ENCODE measurements at places on chromosomes 12 and 14. TPM values are rescaled to one million over a fixed set of nuclear protein-coding genes. Genes with fewer than 3 reads are reported as not detected.
A peak's percentile ranks its signal among the peaks of the same experiment; 100 is the strongest.

GRCh38 chr12:46049665-46050064 lies 59.3 kb upstream of the SCAF11 start:
- no peaks in the 10 kb centered on the region for H3K36me3 ChIP-seq
- H3K27me3 ChIP-seq: no peaks in the 10 kb centered on the region
- H3K4me3 ChIP-seq: no peak overlapping the region
- no peaks in the 10 kb centered on the region for H3K4me1 ChIP-seq

- no peak within 1 kb of the TSS for H3K4me3 ChIP-seq
- DNase-seq: peak; percentile 19
- no peak within 1 kb of the TSS for H3K27ac ChIP-seq
- no peaks in the 10 kb centered on the region for H3K36me3 ChIP-seq
- no peaks in the 10 kb centered on the region for H3K27me3 ChIP-seq
- no peaks in the 10 kb centered on the region for H3K4me1 ChIP-seq
These were observed at the start of gene BIN2 for GRCh38 chr12:51323966-51324895. BIN2 (minus strand) TSS chr12:51324174; CDS start chr12:51324102, 72 bp downstream.

DNA sequence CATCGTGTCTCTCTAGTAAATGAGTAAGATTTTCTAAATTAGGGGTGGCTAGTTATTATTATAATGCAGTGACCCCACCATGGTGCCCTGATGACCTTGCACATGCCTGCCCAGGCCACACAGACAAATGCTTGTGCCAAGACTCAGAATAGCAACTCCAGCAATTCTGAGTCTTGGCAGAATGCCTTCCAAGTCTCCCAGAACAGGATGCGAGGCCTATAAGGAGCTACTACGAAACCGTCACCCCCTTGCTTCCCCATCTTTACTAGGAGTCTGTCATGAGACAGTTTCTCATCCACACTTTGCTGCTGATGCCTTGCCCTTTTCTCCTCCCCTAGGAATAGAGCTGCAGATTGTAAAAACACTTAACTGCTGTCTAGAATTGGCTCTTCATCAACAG lies 559.9 kb downstream of the TRHDE start:
- no peaks in the 10 kb centered on the region for H3K4me1 ChIP-seq
- no peak for DNase-seq
- no peaks in the 10 kb centered on the region for H3K36me3 ChIP-seq
- H3K27me3 ChIP-seq: no peaks in the 10 kb centered on the region
- H3K4me3 ChIP-seq: no peak overlapping the region

GRCh38 chr12:34294137-34294536 lies 271.8 kb downstream of the ALG10 start:
- H3K4me1 ChIP-seq: no peaks in the 10 kb centered on the region
- peak; percentile 4 for DNase-seq
- H3K4me3 ChIP-seq: no peak overlapping the region
- H3K36me3 ChIP-seq: no peaks in the 10 kb centered on the region
- no peaks in the 10 kb centered on the region for H3K27me3 ChIP-seq

GRCh38 chr12:43807386-43807785 lies 1.3 kb upstream of the TWF1 start:
- no peaks in the 10 kb centered on the region for H3K27me3 ChIP-seq
- peaks cover 17% of the 10 kb centered on the region for H3K4me1 ChIP-seq
- no peak overlapping the region for H3K4me3 ChIP-seq
- no peak for DNase-seq

- H3K4me1 ChIP-seq: no peaks in the 10 kb centered on the region
- peak; percentile 36 for DNase-seq
- no peak overlapping the region for H3K27ac ChIP-seq
- H3K4me3 ChIP-seq: no peak overlapping the region
- no peaks in the 10 kb centered on the region for H3K36me3 ChIP-seq
These were observed 79.7 kb downstream of the SPTB start for GRCh38 chr14:64800000-64800399.

- no peaks in the 10 kb centered on the region for H3K4me1 ChIP-seq
- H3K4me3 ChIP-seq: no peak within 1 kb of the TSS
- no peaks in the 10 kb centered on the region for H3K36me3 ChIP-seq
- no peak for DNase-seq
- no peaks in the 10 kb centered on the region for H3K27me3 ChIP-seq
- H3K27ac ChIP-seq: no peak within 1 kb of the TSS
These were observed at the start of gene CCDC197 for GRCh38 chr14:93997082-93997481. CCDC197 (plus strand) TSS chr14:93997301; CDS start chr14:93998132, 831 bp downstream.

DNA sequence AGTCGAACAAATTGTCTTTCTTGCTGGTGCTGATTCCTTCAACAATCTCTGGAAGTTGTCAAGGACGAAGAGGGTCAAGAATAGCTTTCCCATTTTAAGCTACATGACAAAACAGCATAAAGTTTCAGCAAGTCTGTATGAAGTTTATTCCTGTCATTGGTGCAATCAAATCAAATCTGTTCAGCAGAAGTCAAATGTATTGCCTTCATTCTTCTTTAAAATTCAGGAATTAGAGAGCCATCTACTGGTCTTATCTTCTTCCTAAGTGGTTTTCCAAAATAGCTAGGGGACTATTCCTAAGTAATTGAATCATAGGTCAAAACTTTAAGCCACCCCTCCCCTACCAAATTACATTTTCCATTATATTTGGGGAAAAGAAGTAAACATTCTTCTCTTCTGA lies 990.2 kb downstream of the GALC start:
- H3K4me3 ChIP-seq: no peak overlapping the region
- H3K4me1 ChIP-seq: no peaks in the 10 kb centered on the region
- no peaks in the 10 kb centered on the region for H3K27me3 ChIP-seq
- no peaks in the 10 kb centered on the region for H3K36me3 ChIP-seq
- no peak overlapping the region for H3K27ac ChIP-seq

Gene LRTM2
- total RNA-seq: not detected

- H3K4me1 ChIP-seq: no peaks in the 10 kb centered on the region
- no peak for DNase-seq
- no peaks in the 10 kb centered on the region for H3K27me3 ChIP-seq
These were observed 21.5 kb upstream of the YARS2 start for GRCh38 chr12:32777159-32777558.

Gene TMEM253
- not detected for total RNA-seq

- H3K4me3 ChIP-seq: no peak overlapping the region
- DNase-seq: no peak
- no peaks in the 10 kb centered on the region for H3K4me1 ChIP-seq
- no peaks in the 10 kb centered on the region for H3K27me3 ChIP-seq
These were observed 201.0 kb upstream of the RTL1 start for GRCh38 chr14:101104485-101104884.

Gene OVCH1
- total RNA-seq: not detected

GRCh38 chr14:104334424-104335161 lies 196.2 kb downstream of the KIF26A start:
- H3K27me3 ChIP-seq: no peaks in the 10 kb centered on the region
- no peak overlapping the region for H3K4me3 ChIP-seq
- DNase-seq: no peak

GRCh38 chr14:105084741-105085571 lies 19.7 kb upstream of the GPR132 start:
- no peaks in the 10 kb centered on the region for H3K27me3 ChIP-seq
- H3K27ac ChIP-seq: no peak overlapping the region
- H3K4me3 ChIP-seq: no peak overlapping the region
- H3K4me1 ChIP-seq: peaks cover 34% of the 10 kb centered on the region

DNA sequence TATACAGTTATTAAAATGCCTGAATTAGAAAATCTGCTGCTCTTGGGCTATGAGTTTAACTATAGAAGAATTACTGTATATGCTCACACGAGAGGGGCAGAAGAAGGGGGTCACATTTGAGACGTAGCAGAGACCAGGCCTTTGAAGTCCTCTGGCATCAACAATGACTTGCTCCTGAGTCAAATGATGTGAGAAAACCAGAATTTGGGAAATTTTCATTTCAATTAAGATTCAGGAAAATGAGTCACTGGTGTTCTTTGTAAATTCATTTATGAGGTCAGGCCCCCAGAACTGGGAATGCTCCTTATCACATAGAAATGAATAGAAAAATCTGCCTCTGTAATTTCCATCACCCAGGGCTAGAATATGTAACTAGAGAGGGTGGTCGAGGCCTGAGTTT lies 92.9 kb downstream of the APAF1 start:
- H3K4me1 ChIP-seq: no peaks in the 10 kb centered on the region
- DNase-seq: no peak
- H3K36me3 ChIP-seq: no peaks in the 10 kb centered on the region
- no peak overlapping the region for H3K27ac ChIP-seq
- H3K4me3 ChIP-seq: no peak overlapping the region
- H3K27me3 ChIP-seq: no peaks in the 10 kb centered on the region

Gene AKAP3
- 8.2 TPM for total RNA-seq

- no peaks in the 10 kb centered on the region for H3K36me3 ChIP-seq
- H3K4me1 ChIP-seq: peaks cover 35% of the 10 kb centered on the region
- no peak overlapping the region for H3K4me3 ChIP-seq
- H3K27me3 ChIP-seq: no peaks in the 10 kb centered on the region
- no peak for DNase-seq
These were observed 795 bp upstream of the PXN start for GRCh38 chr12:120266180-120266870.

DNA sequence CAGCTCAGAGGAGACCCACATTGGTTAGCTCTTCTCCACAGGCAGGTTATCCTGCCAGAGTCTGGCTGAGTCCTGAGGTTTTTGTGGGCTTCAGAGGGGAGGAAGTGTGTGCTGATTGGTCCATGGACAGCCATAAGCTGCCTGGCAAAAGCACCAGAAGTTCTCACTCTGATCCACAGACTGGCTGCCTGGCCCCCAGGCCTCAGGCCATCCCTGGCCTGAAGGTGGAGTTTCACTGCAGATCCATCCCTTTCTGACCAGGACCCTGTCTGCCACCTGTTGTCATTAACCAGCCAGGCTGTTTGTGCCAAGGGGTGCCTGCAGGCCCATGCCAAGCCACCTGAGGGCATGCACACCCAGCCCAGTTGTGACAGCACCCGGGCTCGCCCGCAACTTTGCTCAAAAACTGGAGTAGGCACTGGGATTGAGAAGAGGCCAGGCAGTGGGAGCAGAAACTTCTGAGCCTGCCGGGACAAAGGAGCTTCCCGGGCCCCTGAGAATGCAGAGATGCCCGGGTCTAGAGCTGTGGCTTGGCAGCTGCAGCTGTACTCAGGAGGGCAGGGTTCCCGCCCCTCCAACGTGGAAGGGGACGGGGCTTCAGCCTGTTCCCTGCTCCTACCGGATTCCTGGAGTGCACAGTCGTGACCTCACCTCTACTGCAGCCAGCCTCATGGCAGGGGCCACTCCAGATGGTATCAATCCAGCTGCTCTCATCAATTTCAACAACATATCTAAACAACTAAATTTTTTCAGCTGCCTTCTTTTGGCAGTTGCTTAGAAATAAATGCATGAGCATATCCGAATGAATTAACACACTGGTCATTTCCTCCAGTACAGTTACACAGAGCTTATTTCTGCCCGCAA lies 1277.3 kb downstream of the SLC16A7 start:
- DNase-seq: no peak
- no peaks in the 10 kb centered on the region for H3K36me3 ChIP-seq
- H3K4me1 ChIP-seq: no peaks in the 10 kb centered on the region
- no peak overlapping the region for H3K4me3 ChIP-seq

- peak; percentile 12 for DNase-seq
- peaks cover 18% of the 10 kb centered on the region for H3K36me3 ChIP-seq
- H3K27ac ChIP-seq: no peak overlapping the region
- H3K4me3 ChIP-seq: no peak overlapping the region
- H3K4me1 ChIP-seq: no peaks in the 10 kb centered on the region
These were observed 72.2 kb downstream of the CLIP1 start for GRCh38 chr12:122350141-122350848.

Gene KCNJ8
- 26.2 TPM for total RNA-seq

DNA sequence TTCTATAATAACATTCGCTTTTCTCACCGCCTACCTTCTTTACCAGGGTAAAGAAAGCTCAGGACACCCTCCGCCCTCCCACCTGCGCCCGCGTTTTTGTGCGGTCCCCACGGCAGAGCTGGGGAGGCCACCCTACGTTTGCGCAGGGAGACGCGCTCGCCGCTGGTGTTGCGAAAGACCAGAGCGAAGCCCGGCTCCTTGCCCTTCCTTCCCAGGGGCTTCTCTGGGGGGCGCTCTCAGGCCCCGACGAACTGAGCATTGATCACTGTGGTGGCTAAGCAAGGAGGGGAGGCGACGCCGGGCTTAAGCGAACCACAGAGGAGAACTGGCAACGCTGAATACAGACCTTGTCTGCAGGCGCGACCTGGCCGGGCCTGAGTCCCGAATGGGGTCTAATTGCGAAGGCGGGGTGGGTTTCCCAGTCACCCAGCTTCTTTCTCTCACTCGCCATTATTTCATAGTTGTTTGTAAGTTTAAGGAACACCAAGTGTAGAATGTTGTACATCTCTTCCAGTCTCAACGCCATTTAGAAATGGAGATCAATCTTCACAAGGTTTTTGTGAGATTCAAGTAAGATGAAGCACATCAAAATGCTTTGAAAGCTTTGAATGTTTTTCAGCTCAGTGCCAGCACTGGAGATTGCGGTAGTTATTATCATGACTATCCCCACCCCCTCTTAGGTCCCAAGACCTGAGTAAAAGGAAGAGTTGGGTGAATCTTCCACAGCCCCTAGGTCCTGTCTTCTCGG lies 1.7 kb upstream of the NKX2-1 start:
- no peaks in the 10 kb centered on the region for H3K27me3 ChIP-seq
- H3K4me1 ChIP-seq: peaks cover 82% of the 10 kb centered on the region
- no peak overlapping the region for H3K27ac ChIP-seq

GRCh38 chr14:60710494-60710893 lies 13.7 kb downstream of the SIX4 start:
- no peaks in the 10 kb centered on the region for H3K36me3 ChIP-seq
- no peak overlapping the region for H3K4me3 ChIP-seq
- no peaks in the 10 kb centered on the region for H3K4me1 ChIP-seq
- H3K27ac ChIP-seq: no peak overlapping the region

GRCh38 chr14:33738029-33738428 lies 212.8 kb downstream of the EGLN3 start:
- H3K4me3 ChIP-seq: no peak overlapping the region
- DNase-seq: no peak
- no peaks in the 10 kb centered on the region for H3K4me1 ChIP-seq
- no peaks in the 10 kb centered on the region for H3K36me3 ChIP-seq

DNA sequence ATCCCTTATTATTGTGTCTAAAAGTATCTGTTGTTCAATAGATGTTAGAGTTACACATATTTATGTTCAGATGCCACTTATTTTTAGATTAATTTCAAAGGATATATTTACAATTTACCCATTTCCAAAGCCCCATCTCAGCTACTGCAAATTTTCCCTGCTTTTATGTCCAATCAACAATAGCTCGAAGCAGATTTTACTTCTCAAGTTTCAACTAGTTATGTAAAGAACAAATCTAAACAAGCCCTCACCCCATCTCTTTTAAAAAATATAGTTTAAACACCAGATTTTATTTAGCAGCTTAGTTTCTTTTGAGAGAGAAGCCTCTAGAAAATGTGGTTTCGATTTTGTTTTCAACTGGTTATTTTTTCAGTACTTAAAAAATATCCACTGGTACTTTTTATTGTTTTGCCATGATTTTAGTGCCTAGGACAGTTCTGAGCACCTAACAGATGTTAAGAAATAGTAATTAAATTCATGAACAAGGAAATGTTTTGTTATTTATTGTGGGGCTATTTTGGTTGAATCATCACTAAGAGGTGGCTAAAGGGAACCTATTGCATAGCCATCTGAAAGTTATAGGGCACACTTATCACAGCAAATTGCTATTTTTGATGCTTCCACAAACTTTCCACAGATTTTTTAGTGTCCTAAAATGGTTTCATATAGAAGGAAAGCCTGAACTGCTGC lies 96.2 kb upstream of the BMP4 start:
- H3K27me3 ChIP-seq: no peaks in the 10 kb centered on the region
- no peaks in the 10 kb centered on the region for H3K4me1 ChIP-seq
- DNase-seq: no peak
- H3K36me3 ChIP-seq: no peaks in the 10 kb centered on the region

GRCh38 chr14:23559010-23559925 lies 3.2 kb downstream of the THTPA start:
- no peak overlapping the region for H3K4me3 ChIP-seq
- DNase-seq: no peak
- H3K4me1 ChIP-seq: peaks cover 28% of the 10 kb centered on the region

GRCh38 chr14:104874110-104874531 lies 9.1 kb downstream of the CEP170B start:
- H3K4me3 ChIP-seq: no peak overlapping the region
- H3K36me3 ChIP-seq: no peaks in the 10 kb centered on the region
- H3K27ac ChIP-seq: no peak overlapping the region
- H3K4me1 ChIP-seq: peaks cover 17% of the 10 kb centered on the region
